ENCODE measurements at places on chromosomes 4 and X.

DNA sequence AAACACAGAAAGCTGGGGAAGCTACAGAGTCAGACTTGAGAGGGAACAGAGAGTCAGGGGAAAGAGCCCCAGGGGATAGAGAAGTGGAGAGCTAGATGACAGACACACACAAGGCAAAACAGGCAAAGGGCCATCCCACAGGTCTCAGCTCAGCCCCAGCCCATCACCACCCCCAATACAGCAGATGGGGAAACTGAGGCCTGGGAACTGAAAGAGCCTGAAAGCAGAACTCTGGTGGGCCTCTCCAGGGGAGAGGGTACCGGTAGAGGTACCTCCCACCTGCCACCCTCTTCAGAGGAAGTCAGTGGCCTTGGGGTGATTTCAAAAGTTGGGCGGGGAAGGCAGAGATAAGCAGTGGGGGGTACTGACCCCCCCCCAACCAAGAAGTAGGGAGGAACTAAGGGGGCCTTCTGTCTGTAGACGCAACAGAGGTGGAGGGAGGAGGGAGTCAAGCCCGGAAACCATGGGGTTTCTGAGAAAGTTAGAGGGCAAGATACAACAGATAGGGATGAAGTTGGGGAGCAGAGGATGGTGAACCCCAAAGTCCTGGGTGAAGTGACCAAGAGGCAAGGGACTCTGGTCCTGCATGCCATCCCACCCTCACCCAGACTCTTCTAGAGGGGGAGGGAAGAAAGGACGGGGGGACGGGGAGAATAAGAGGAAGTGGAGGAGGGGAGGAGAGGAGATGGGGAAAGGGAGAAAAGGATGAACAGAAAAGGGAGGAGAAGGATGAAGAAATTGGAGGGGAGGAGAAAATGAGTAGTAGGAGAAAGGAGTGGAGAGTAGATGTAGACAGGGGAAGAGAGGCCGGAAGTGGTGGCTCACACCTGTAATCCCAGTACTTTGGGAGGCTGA, 3.2 kb downstream of the GATA1 start:
- DNase-seq, result no peak

- no peak for DNase-seq
These were observed 44.8 kb downstream of the SMARCA5 start for GRCh38 chr4:143558286-143558685.

- DNase-seq, result no peak
These were observed 497.5 kb downstream of the INPP4B start for GRCh38 chr4:142348613-142349021.

DNA sequence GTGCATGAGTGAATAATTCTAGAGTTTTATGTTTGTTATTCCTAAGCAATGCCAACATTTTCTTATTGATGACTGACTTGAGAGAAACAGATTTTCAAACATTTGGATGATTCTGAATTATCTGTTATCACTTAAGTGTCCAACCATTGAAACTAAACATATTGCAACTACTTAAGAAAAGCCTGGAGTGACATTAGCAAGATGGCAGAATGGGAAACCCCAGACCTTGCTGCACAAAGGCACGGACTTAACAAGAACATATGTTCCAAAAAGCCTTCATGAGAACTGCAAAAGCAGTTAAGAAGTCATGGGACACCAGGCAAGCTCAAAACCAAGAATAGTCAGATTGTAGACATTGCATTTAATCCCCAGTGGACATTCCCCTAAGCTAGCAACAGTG, 215.1 kb downstream of the DCHS2 start:
- no peak for DNase-seq

- DNase-seq, result no peak
These were observed 53.2 kb upstream of the TMEM150C start for GRCh38 chr4:82614838-82615449.

- no peak for DNase-seq
These were observed 65.0 kb downstream of the SH3RF1 start for GRCh38 chr4:169205744-169206080.

DNA sequence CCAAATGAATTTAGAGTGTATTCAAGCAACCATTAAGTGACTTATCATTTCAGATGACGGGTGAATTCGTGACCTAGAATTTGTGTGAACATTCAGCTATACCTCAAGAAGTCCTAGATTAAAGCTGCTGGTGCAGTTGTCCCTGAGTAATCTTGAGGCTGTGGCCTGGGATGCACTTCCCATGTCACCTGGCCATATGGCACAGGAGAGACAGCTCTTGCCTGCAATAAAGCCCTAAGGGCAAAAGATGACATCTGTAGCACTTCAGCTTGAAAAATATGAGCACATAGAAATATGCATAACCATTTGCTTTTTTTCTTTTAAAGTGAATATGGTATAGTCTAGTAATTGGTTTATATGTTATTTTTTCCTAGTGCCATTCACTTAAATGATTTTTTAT, 125.8 kb downstream of the FHDC1 start:
- no peak for DNase-seq

- no peak for DNase-seq
These were observed 26.1 kb upstream of the IGFBP7 start for GRCh38 chr4:57136281-57136680.

DNA sequence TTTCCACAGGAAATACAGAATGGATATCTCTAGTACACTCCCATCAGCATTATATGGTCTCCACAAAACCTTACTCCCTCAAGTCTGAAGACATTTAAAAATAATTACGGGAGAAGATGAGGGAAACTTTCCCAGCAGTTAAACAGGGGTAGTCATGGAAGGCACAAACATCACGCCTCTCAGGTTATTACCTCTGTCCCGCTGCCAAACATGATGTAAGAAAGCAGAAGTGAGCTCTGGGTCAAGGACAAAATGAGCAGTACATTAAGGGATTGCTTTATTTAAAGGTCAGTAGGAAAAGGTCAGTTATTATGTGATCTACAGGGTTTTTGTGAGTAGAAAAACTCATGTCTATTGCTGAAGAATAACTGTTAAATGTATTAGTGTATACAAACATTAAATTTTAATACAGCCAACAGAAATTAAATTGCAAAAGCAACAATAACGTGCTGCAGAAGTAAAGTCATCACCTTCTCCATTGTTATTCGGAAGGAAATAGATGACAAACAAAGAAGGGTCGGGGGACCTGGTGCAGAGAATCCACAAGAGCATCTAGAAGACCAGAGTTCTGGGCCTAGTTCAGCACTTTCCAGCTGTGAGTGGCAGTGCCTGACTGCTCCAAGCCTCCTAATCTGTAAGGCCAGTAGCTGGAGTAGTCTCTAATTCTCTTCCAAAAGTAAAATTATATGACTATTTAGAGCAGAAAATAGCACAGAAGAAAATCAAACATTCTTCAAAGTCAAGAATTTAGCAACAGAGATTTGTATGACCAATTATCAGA, 171.2 kb downstream of the PPP3CA start:
- DNase-seq, result no peak

- no peak for DNase-seq
These were observed 30.8 kb downstream of the FRMPD3 start for GRCh38 chrX:107480272-107480671.

Data from naive thymus-derived CD4-positive, alpha-beta T cell (primary cell).